ENCODE measurements at places on chromosomes 1 and 21.
A peak's percentile ranks its signal among the peaks of the same experiment; 100 is the strongest.

DNA sequence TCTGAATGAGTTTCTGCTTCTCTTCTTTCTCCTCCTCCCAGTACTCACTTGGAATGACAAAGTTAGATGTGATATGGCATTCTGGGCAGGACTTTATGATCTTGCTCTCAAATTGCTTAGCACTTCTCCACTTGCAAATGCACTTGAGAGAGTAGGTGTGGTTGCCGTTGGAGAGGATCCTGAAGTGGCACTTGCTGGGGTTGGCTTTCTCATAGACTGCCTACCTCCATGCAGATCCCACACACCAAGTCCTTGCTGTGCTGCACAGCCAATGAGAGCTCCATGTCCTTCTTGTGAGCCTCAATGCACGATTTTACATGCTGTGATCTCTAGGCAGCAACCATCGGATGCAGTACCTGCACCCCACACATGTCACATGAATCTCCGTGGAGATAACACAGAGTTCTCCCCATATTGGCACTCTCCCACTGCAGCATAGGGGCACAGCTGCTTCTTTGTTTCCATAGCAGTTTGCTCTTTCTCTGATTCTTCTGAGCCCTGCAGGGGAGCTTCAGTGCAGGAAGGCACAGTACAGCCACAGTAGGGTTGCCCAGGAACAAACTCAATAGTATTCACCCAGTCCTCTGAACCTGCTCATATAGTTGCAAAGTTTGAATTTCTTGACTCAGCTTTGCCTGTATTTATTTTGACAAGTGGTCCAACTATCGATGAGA lies 45.2 kb downstream of the ZNF691 start:
- no peak for DNase-seq

- DNase-seq: no peak
These were observed 1.7 kb upstream of the PDE9A start for GRCh38 chr21:42651515-42652401.

DNA sequence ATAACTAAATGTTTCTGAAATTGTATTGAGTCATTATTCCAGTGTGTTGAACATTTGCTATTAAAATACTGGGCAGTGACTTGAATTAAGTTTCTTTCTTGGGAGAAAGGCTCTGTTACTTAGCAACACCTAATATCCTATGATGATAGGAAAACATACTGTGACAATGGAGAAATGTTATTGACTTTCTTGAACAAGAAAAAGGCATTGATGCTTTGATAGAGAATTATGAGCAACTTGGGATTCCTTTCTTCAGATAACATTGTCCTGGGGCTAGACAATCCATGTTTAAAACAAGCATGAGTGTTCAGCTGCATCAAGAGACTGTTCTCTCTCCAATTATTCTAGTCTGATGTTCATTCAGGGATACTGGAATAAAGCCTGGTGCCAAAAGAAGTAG lies 215.9 kb upstream of the L1TD1 start:
- no peak for DNase-seq

DNA sequence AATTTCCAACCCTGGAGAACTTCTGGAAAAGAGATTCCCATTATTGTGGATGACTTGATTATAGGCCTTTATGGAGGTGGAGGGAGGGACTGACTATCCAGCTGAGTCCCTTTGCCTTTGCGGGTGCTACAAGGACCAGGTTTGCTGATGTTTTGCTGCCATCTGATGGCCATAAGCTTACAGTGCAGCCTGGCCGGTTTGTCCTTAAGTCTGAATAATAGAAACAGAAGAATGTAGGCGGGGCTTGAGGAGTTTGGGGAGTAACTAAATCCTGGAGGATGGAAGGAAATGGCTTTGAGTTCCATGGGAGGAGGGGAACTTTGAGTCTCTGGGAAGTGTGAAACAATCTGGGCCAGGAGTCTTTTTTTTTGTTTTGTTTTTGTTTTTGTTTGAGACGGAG lies 55.7 kb upstream of the CD1D start:
- peak; percentile 91 for DNase-seq

- DNase-seq: no peak
These were observed 313.9 kb downstream of the BARHL2 start for GRCh38 chr1:90402893-90403849.

- no peak for DNase-seq
These were observed 59.8 kb downstream of the PLEKHA6 start for GRCh38 chr1:204299814-204300365.

DNA sequence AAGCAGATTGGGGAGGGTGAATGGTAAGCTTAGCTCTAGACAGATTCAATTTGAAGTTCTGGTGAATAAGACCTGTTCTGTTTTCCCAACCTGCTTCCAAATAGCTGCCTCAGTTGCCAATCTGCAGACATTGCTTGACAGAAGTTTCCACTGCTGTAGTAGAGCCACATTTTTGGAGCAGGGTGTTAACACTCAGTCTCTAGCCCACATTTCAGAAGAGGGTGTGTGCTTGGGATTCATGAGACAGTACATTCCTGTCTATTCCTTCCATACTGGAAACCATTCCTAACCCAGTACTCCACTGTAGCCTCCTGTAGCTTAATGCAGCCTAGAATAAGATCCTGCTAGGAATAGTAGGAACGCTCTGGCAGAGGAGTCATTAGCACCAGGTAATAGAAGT lies 450.5 kb downstream of the NUF2 start:
- DNase-seq: no peak

GRCh38 chr21:26920055-26920454 lies 46.8 kb downstream of the ADAMTS5 start:
- DNase-seq: no peak

DNA sequence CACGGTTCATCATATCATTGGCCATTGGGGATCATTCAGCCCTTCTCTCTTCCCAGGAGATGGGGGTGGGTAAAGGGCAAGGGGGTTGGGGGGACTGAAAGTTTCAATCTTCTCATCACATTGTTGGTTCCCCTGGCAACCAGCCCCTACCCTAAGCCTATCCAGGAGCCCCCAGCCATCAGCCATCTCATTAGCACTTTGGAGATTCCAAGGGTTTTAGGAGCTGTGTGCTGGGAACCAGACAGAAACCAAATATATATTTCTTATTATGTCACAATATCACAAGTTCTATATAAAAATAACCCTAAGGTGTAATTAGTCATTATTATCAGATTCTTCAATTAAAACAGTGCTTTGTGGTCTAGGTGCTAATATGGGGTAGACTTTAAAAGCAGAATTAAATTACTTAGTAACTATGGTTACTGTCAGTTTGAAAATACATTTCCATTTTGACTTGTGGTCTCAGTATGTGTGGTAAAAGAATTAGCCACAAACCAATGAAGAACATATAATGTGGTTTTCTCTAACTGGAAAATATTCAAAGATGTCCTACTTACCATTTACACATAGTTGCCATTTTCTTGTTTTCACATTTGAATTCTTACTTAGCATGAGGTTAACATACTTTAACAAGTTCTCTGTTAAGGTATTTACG lies 28.1 kb downstream of the IL23R start:
- no peak for DNase-seq

GRCh38 chr1:65319141-65319540 lies 9.8 kb downstream of the DNAJC6 start:
- DNase-seq: no peak

Measured in left renal pelvis (tissue), 4 donors.